ENCODE measurements at places on chromosomes 3 and 15.

DNA sequence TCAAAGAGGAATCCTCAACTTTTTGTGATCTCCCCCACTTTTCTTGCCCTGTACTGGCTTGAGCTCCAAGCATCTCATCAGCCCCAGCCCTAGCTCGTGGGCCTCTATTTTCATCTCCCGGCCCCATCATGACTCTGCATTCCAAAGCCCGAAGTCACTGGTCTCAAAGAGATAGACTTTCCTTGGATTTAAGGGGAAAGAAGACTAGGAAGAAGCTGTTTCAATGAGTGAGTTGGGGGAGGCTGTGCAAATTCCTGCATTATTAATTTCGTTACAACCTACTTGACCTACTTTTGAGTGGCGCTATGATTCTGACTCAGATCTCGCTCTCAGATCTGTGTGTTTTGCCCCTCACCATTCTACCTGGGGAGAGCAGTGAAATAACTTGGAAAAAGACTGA lies 266.6 kb upstream of the TBL1XR1 start:
- no peaks in the 10 kb centered on the region for H3K27me3 ChIP-seq
- DNase-seq: no peak
- H3K27ac ChIP-seq: no peak overlapping the region
- H3K4me1 ChIP-seq: no peaks in the 10 kb centered on the region

- DNase-seq: no peak
- H3K27ac ChIP-seq: no peak overlapping the region
- peaks cover 58% of the 10 kb centered on the region for H3K36me3 ChIP-seq
- H3K4me1 ChIP-seq: peaks cover 13% of the 10 kb centered on the region
Observed at GRCh38 chr15:49990835-49991545, 128.0 kb downstream of the ATP8B4 start.

DNA sequence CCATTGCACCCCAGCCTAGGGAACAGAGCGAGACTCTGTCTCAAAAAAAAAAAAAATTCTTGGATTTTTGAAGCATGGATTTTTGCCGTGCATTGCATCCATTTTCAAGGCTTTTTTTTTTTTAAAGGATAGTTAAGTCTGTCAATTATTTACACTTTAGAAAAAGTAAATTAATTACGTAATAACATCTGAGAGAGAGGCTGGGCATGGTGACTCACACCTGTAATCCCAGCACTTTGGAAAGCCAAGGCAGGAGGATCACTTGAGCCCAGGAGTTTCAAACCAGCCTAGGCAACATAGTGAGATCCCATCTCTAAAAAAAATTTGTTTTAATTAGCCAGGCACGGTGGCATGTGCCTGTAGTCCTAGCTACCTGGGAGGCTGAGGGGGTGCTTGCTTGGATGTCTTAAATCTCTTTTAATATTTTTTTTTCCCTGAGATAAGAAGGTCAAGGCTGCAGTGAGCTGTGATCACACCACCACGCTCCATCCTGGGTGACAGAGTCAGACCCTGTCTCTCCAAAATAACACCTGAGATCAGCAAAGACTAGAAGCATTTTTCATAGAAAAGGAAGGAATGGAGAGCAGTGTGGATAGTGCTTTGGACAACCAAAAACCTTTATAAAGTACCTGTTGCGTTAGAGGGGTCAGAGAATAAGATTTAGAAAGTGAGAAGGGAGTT lies 6.8 kb upstream of the SENP7 start:
- no peak for DNase-seq
- no peaks in the 10 kb centered on the region for H3K36me3 ChIP-seq
- H3K4me3 ChIP-seq: no peak overlapping the region
- H3K4me1 ChIP-seq: peaks cover 9% of the 10 kb centered on the region
- H3K27ac ChIP-seq: no peak overlapping the region

DNA sequence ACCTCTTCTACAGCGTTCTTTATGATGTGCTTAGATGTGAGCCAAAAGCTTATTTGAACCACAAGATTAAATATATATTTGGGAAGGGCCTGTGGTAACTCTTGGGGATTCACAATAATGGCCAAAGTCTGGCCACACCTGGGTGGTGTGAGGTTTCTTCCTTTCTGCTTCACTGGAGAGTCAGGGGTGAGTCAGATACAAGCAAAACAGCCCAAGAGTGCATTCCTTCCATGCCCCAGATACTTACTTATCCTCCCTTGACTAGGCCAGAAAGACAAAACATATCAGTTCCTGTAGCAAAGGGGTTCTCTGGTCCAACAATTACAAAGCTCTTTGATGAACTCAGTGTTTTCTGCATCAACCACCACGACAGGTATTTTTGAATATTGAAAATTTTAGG lies 941 bp downstream of the ZBED2 start:
- no peak overlapping the region for H3K4me3 ChIP-seq
- H3K4me1 ChIP-seq: peaks cover 6% of the 10 kb centered on the region
- DNase-seq: no peak
- no peaks in the 10 kb centered on the region for H3K27me3 ChIP-seq
- H3K27ac ChIP-seq: peak overlapping the region; percentile 36

DNA sequence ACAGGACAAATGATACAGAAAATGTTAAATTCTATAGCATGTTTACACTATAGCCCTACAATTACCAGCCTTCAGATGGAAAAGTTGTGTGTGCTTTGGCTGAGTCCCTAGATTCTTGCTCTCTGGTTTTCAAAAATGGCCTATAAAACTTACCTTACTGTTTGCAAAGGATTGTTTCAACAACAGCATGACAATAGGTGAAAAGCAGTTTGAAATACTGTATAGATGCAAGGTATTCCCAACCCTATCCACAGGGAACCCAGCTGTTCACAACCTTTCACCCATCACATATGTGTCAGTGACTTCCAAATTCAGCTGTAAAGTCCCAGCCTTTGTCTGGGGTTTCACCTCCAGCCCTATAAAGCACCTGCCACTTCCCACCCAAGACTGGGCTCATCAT lies 97.3 kb downstream of the NEK10 start:
- H3K27me3 ChIP-seq: peaks cover 7% of the 10 kb centered on the region
- DNase-seq: no peak
- H3K4me3 ChIP-seq: no peak overlapping the region
- H3K36me3 ChIP-seq: peaks cover 3% of the 10 kb centered on the region
- no peaks in the 10 kb centered on the region for H3K4me1 ChIP-seq

- DNase-seq: no peak
- H3K36me3 ChIP-seq: no peaks in the 10 kb centered on the region
- peak overlapping the region; percentile 78 for H3K27ac ChIP-seq
- H3K27me3 ChIP-seq: peaks cover 2% of the 10 kb centered on the region
- H3K4me3 ChIP-seq: peak overlapping the region; percentile 76
Observed at GRCh38 chr15:74432271-74432967, 1.3 kb downstream of the SEMA7A start.

DNA sequence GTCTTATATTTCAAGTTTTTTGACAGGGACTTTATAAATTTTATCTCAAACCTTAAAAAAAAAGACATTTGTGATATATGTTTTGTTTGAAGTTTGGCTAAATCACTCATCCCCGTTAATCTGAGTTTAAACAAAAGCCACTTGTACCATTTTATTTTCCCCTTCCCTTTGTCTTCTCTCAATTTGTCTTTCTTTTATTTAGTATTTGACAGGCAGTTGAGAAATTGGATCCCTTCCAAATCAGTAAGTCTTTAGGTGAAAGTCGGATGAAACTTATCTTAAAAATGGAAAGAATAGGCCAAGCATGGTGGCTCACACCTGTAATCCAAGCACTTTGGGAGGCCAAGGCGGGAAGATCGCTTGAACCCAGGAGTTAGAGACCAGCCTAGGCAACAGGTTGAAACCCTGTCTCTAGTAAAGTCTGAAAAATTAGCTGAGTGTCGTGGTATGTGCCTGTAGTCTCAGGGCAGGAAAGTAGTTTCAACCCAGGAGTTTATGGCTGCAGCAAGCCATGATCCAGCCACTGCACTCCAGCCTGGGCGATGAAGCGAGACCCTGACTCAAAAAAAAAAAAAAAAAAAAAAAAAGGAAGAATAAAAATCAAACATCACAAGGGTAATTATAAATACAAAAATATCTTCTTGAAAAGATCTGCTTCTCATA lies 394.6 kb upstream of the TPM1 start:
- H3K4me3 ChIP-seq: no peak overlapping the region
- H3K27me3 ChIP-seq: peaks cover 5% of the 10 kb centered on the region
- no peak overlapping the region for H3K27ac ChIP-seq
- no peak for DNase-seq
- no peaks in the 10 kb centered on the region for H3K4me1 ChIP-seq

DNA sequence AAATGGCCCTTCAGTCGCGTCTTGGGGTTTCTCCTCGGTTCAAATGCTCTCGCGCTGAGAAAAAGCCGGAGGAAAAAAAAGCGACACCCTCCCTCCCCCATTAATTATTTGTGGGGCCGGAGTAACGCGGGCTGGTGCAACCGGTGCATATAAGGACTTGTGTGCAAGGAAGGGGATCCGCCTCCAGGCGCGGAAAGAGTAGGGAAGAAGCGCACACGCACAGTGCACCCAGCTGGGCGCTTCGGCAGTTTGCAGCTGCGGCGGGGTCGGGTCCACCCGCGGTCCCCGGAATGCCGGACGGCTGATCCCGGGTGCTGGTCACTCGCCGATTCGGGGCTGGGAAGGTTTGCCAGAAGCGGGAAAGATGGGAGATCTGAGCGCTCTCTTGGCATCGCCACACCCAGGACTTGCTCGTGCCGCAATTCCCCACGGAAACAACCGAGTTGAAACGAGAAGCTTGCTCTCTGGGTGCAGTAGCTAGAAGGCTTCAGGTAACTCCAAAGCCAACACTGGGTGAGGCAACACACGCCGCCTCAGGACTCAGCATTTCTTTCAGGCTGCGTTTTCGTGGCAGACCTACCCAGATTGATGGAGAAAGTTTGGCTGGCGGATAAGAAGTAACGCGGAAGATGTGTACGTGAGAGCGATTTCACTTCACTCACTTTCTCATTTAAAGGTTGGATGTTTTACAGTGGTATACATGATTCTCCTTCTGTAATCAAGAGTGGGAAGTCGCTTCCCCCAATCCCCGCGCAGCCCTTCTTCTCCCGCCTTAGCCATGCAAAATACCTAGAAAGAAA lies 720 bp upstream of the TNIK start:
- H3K27ac ChIP-seq: peak overlapping the region; percentile 92
- H3K4me1 ChIP-seq: peaks cover 45% of the 10 kb centered on the region

DNA sequence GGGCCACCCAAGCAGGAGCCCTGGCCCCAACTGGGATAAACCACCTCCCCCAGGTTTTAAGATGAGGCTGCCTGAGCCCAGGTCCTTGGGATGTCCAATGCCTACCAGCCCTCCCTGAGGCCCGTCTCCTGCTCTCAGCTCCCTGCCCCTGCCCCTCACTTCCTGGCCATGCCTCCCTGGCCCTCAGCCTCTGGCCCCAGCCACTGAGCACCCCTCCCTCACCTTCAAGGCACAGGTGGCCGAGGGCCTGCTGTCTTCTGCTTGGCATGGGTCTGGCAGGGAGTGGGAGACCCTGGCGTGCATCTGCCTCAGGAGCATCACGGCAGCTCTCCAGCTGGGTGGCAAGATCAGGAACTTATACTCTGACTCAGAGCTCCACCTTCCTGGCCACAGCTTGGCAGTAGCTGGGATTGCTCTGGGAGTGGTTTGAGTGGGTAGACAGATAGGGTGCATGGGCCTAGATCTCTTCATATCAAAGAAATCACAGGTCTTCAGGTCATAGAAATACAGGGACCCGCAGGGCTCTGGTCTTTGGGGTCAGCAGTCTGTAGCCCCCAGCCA lies at the start of gene PLA2G4E:
Gene PLA2G4E (minus strand): TSS at position 330 of the 561 bp plus-strand sequence. CDS start 12 bp downstream, at position 318.
- H3K36me3 ChIP-seq: no peaks in the 10 kb centered on the region
- H3K4me3 ChIP-seq: no peak within 1 kb of the TSS
- H3K27me3 ChIP-seq: no peaks in the 10 kb centered on the region
- no peak for DNase-seq
- H3K4me1 ChIP-seq: no peaks in the 10 kb centered on the region

DNA sequence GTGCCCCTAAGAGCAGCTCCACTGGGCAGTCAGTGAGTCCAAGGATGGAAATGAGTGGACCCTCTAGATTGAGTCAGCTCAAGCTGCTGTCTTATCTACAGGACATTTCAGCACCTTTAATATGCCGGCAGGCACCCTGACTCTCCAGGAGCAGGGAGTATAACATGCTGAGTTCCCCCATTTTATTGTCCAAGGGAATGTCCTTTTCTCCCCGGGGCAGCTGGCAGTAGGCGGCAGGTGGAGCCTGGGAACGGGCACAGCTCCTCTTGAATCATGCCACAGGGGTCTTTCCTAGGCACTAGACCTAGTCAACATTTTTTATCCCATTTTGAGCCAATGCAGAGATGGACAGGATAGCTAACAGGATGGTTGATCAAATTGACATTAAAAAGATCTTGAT lies 14.8 kb downstream of the WNT7A start:
- no peaks in the 10 kb centered on the region for H3K36me3 ChIP-seq
- peaks cover 5% of the 10 kb centered on the region for H3K27me3 ChIP-seq
- DNase-seq: no peak
- H3K27ac ChIP-seq: no peak overlapping the region

- no peaks in the 10 kb centered on the region for H3K4me1 ChIP-seq
- H3K27ac ChIP-seq: no peak overlapping the region
- no peaks in the 10 kb centered on the region for H3K36me3 ChIP-seq
- H3K27me3 ChIP-seq: no peaks in the 10 kb centered on the region
- no peak for DNase-seq
Observed at GRCh38 chr15:73922186-73923151, 3.8 kb upstream of the LOXL1 start.

DNA sequence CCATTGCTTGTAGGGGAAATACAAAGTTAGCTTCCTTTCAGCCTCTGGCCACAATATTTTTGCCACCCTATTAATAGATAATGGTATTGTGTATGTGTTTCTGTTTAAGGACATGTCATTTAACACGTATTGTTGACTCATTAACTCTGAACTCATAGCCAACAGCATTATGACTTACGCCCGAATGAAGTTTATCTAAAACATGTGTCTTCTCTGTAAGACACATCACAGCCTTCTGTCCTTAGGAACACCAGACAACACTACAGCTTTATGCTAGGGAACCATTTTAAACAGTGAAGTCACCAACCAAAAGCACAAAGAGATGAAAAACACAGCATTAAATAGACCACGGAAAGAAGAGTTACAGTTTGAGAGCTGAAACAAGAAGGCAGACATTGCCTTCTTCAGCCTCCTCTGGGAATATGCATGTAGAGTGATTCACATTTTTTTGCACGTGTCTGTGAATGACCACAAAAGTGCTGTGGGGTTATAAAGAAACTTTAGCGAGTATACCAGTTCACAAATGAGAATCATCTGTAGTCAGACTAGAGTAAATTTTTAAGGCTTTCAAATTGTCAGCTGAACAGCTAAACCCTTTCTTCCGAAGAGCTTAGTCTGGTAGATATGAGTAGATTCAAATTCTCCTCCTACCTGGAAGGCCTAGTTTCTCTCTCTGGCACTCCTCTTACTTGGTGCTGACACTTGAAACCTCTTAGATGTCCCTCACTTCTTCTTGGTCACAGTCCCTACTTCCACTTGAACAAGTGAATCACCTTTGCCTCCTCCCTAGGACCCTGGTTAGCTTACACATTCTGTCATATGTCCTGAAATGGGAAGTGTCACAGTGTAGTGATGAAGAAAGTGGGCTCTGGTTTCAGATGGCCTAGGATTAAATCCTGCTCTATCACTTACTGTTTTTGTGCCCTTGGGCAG lies 32.2 kb downstream of the MCTP2 start:
- H3K36me3 ChIP-seq: peaks cover 16% of the 10 kb centered on the region
- DNase-seq: peak; percentile 40
- H3K27ac ChIP-seq: peak overlapping the region; percentile 98
